ENCODE measurements at places on chromosomes 7 and 10.
A peak's percentile ranks its signal among the peaks of the same experiment; 100 is the strongest.

DNA sequence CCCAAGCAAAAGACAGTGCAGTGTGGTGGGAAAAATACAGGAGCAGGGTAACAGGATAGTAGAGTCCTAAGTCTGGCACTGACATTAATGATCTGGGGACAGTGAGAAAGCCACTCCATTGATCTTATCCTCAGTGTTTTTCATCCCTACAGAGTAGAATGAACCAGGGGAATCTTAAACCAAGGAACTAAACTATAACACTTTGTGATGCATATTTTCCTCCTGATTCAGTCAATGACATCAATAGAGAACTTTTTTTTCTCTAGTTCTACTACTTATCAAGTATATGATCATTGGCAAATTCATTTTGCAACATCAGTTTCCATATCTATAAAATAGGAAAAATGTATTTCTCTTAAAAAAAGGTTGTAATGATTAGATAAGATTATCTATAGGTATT, 151.1 kb downstream of the TMEM26 start:
- DNase-seq: no peak

GRCh38 chr7:44750424-44750823, 1.8 kb downstream of the ZMIZ2 start:
- DNase-seq: no peak

DNA sequence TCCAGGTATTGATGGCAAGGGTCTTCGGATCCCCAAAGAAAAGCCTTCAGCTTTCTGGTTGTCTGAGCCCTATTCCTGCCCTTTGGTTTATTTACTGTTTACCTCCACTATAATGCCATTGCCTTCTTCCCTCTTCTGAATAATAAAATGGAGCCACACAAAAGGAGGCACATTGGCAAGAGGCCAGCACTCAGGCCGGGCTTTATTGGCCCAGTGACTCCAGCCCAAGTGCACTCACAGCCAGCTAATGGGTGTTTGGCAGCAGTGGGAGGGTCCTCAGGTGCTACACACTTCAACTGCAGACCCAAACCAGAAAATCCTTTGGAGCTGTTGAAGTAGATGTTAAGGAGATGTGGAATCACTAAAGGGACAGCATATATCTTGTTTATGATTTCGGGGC, 336.0 kb downstream of the PLXNA4 start:
- DNase-seq: no peak

GRCh38 chr10:34907743-34908430, 92.8 kb upstream of the PARD3 start:
- no peak for DNase-seq

- DNase-seq: no peak
Measured at GRCh38 chr7:87920578-87920977, 13.5 kb upstream of the ADAM22 start.

DNA sequence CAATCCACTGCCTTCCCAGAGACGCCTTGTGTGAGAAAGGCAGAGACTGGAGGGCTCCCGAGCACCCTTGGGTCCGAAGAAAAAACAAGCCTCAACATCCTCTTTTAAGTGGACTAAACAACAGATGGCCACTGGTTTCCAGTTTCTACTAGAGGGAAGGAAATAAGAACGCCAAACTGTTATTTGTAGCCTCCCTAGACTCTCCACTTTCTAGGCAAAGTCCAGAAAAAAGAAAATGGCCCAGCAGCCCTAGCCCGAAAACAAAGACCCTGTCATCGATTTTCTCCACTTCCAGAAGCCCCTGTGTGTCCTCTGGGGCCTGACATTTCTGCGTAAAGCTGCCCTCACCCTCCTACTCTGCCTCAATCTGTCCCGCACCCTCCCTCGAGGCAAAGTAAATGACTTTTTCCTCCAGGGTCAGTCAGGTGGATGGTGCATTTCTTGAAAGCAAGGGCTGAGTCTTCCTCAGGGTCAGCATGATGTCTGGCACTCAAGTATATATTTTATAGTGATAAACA, 6.0 kb downstream of the RGS10 start:
- DNase-seq: no peak

GRCh38 chr10:24606021-24606420, 117.7 kb downstream of the ARHGAP21 start:
- no peak for DNase-seq

GRCh38 chr7:151012911-151013347, 11.4 kb downstream of the ATG9B start:
- DNase-seq: peak; percentile 3

DNA sequence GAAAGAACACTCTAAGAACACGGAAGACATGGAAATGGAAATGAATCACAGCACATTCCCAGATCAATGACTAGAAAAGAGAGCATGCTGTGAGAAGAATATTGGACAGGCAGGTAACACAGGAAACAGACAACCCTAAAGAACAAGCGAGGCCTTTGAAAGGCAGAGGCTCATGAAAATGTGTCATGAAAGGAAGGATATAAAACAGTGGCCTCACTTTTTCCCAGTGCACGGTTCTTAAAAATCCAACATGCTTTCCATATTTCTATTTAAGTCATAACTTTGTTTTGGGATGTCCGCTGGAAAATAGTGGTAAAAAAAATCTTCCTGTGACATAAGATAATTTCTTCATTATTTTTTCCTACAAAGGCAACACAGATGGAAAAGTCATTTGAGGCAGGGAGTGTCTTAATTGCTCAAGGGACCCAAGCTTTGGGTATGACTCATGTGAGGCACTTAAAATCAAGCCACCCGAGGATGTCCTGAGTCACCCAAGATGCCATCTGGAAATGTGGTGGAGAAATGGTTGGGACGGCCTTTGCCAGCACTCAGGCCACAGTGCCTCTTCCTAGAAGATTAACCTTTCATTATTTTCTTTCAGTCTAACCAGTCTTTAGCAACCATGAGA, 17.0 kb downstream of the ITIH5 start:
- no peak for DNase-seq

- DNase-seq: peak; percentile 77
Measured at GRCh38 chr10:105950410-105950809, 1214.1 kb downstream of the SORCS1 start.

GRCh38 chr10:73914036-73914435, 3.1 kb downstream of the PLAU start:
- DNase-seq: no peak

DNA sequence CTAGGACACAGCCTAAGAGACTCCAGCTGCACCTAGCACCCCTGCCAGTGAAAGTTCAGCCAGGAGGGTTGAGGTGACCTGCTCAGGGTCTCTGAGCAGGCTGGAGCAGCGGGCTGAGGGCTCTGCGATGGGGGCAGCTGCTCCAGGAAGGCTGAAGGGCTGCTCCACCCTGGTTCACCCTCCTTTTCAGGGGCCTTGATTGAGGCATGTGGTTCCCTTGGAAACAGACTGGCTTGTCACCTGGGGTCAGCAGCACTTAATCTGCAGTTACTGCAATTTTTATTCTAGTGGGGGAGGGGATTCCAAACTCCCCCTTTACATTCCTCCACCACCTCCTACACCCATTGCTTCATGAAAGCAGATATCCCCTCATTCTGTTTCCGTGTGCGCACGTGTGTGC, 85.3 kb upstream of the UNC5B start:
- no peak for DNase-seq

DNA sequence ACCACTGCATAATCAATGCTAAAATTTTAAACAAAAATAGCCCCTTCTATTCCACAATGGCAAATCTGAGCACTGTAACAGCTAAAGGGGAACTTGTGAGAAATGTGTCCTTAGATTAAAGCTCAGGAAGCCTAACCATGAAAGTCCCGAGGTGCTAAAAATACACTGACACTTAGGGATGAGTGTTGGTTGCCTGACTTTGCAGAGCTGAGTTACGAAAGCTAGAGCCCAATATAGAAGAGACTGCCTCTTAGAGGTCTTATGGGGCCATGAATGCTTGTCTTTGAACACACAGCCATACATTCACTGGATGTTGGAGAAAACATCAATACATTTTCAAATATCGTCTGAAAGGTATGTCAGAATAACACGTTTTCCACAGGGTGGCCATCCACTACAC, 209.7 kb downstream of the LHFPL3 start:
- no peak for DNase-seq

DNA sequence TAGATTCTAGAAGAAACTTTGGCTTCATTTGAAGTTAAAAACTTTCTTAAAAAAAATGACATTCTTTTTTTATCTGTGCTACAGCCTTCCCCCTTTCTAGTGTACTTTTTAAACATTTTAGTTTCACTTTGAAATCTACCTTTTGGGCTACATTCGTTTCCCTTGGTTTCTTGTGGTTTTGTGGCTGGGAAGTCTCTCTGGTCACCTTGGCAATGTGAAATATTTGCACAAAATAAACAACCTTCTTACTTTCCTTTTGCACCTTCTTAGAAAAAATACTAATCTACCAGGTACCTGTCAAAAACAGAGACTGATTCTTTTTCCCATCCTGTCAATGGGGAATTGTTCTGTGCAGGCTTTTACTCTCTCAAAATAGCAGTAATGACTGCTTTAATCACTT, 350.2 kb downstream of the GATA3 start:
- peak; percentile 37 for DNase-seq

GRCh38 chr10:36621346-36621745, 504.1 kb upstream of the ANKRD30A start:
- DNase-seq: no peak

DNA sequence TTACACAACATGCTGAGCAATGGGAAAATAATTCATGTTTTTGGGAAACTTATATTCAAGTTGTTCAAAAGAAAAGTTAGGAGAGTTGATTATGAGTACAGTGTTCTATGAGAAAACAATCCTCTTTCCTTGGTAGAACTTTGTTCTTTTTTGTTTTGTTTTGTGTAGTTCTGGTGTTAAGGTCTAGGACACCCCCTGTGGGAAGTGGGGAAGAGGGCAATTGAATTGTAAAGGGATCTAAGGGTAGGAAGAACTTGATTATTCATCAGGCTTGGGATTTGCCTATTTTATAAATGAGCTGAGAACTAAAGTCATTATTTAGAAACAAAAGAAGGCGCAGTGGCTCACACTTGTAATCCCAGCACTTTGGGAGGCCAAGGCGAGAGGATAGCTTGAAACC, 25.9 kb upstream of the CDK13 start:
- no peak for DNase-seq

DNA sequence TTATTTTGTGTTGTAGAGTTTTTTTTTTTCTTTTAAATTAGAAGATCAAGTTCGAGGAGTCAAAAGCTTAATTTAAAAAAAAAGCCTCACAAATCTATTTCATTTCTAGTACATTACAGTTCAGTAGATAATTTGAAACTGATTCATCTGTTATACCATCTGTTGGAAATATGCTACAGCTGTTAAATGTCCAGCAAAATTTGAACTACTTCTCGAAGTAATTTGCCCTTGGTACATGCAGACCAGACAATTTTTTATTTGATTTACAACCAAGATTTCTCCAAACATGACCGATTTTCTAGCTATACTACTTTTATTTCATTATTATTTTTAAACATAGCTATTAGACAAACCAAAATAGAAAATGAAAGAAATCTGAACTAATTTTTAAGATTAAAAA, 647.9 kb downstream of the CNTNAP2 start:
- no peak for DNase-seq

GRCh38 chr10:74104480-74104879, 46.1 kb downstream of the AP3M1 start:
- no peak for DNase-seq

Data from OCI-M1 (cell line).